ENCODE measurements at places on chromosomes 5 and 9. TPM values are rescaled to one million over a fixed set of nuclear protein-coding genes. Genes with fewer than 3 reads are reported as not detected.

The SLC45A2 gene
- not detected for total RNA-seq

The ANKRD34B gene
- not detected for total RNA-seq

The PCDHGB6 gene
- 15.0 TPM for total RNA-seq

The AHRR gene
- total RNA-seq = 0.68 TPM

DNA sequence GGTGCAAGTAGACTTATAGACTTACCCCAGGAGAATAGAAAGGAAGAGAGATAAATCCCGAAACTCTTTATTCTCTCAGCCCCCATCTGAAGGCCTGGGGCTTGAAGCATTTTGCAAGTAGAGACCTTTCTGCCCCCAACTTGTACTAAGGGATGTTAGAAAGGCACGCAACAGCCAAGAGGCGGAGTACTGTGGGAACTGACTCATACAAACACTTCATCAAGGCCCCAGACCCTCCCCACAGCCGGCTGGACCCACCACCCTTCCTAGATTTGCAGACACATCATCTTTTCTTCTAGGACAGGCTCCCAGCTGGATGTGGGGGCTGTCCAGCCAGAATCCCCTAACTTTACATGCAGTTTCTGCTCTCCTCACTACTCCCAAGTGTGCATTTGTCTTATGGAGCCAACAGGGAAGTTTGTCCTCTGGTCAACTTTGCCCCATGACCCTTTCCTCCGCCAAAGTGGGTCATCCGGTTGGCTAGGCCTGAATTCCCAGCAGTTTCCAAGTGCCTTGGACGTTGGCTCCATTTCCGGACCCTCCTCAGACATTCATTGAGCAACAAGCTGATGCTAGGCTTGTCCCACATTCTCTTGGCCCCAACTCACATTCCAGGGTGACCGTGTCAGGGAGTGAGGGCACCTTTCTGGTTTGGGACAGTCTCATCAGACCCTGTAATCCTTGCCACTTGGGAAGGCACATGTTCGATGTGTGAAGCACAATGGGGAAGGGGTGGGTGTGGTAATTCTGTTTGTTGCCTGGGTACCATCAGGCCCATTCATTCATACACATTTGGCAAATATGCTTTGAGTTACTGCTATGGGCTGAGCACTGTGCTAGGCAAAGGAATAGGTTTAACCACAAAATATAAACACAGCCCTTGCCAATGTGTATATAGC, 64.6 kb downstream of the ABLIM3 start:
- DNase-seq = no peak

- DNase-seq = no peak
These were observed 203.4 kb downstream of the AUH start for GRCh38 chr9:91158286-91158685.

DNA sequence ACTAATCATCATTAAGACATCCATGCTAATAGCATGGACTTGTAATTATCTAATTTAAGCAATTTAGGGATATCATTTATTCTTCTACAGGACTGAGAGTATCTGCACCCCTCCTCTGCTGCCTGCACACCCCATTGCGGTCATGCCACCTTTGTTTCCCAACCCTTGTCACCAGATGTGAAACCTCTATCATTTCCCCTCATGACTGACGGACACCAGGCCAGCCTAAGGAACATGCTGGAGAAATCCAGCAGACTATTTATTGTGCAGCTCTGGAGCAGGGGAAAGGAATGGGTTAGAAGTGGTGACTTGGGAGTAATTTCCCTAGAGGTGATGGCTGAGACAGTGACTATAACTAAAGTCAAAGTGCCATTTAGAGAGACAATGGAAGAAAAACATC, 40.7 kb downstream of the UGCG start:
- DNase-seq = no peak

DNA sequence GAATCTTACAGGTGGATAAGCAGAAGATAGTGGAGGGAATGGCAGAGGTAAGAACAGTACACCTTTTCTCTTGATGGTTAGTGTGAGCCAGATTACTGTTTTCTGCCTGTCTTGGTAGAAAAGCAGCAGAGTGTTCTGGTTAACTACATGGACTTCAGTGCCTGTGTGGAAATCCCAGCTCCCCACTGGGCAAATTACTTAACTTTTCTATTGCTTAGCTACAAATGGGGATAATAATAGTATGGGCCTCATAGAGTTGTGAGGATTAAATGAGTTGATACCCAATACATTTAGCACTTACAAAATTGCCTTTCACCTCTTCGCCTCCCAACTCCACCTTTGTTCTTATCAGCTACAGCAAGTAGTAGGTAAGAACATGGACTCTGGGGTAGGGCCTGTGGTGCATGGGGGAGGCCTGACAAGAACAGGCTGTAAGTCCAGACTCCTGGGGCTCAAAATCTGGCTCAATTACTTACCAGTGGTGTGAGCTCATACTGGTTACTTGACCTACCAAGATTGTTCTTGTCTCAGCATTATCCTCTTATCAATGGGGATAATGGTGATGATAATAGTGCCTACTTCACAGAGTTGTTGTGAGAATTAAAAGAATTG, 125.1 kb downstream of the LIFR start:
- DNase-seq = no peak

DNA sequence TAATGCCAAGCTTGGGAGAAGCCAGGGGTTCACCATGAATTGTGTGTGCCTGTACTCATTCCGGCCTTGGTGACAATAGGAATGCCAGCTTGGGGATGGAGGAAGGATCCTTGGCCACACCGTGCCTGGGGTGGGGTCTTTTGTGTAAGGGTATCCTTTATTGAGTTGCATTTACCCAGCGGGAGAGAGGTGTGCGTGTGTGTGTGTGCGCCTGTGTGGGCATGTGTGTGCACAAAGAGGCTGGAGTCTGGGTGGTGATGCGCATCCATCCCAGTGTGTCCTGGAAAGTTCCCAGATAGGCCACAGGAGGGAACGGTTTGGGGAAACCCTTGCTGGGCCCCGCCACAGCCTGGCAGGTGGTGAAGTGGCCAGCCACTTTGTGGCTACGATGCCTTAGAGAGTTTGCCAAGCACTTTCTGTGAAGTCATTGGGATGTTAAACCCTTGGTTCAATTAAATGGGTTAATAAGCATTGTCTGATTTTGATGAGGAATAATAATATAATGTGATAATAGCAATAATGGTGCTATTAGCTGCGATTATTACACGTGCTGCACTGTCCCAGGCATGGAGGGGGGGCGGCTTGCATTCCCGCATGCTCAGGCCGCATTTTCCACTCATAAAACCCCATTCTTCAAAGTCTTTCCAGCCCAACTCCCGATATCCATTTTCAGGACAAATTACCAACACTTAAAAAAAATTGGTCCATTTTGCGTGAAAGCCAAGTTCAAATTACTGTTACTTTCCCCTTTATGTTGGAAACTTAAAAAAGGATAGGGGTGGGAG, 13.7 kb downstream of the PITX1 start:
- DNase-seq = peak; percentile 24

GRCh38 chr5:143004361-143005145, 234.4 kb downstream of the ARHGAP26 start:
- no peak for DNase-seq

- DNase-seq = no peak
These were observed 276.2 kb upstream of the POU5F2 start for GRCh38 chr5:94017579-94017978.

DNA sequence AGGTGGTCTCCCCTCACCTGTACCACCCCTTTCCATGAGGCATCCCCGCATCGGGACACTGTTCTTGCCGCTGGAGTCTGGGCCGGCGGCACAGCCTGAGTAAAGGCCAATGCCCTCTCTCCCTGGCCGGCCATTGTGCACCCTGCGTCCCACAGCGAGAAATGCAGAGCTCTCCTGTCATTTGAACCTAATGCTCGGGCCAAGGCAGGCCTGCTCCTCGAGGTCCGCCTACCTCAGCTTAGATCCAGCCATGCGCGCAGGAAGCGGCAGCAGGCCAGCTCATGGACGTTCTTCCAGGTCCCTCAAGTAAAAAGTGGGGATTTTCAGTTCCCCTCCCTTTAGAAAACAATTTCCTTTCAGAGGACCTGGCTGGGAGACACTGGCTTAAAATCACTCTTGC, 135.0 kb downstream of the HSD17B3 start:
- peak; percentile 25 for DNase-seq
